ENCODE measurements at places on chromosomes 6 and 20.

DNA sequence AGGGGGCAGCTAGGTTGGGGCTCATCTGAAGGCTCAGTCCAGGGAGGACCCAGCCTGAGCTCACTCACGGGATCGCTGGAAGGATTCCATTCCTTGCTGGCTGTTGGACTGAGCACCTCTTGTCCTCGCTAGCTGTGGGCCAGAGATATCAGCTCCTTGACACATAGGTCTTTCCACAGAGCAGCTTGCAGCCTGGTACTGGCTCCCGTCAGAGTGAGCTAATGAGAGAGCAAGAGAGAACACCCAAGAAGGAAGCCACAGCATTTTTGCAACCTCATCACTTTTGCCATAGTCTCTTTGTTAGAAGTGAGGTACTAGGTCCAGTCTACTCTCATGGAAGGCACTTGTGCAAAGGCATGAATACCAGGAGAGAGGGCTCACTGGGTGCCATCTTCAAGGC is 179.9 kb downstream of the CDC5L start:
- no peak for DNase-seq

DNA sequence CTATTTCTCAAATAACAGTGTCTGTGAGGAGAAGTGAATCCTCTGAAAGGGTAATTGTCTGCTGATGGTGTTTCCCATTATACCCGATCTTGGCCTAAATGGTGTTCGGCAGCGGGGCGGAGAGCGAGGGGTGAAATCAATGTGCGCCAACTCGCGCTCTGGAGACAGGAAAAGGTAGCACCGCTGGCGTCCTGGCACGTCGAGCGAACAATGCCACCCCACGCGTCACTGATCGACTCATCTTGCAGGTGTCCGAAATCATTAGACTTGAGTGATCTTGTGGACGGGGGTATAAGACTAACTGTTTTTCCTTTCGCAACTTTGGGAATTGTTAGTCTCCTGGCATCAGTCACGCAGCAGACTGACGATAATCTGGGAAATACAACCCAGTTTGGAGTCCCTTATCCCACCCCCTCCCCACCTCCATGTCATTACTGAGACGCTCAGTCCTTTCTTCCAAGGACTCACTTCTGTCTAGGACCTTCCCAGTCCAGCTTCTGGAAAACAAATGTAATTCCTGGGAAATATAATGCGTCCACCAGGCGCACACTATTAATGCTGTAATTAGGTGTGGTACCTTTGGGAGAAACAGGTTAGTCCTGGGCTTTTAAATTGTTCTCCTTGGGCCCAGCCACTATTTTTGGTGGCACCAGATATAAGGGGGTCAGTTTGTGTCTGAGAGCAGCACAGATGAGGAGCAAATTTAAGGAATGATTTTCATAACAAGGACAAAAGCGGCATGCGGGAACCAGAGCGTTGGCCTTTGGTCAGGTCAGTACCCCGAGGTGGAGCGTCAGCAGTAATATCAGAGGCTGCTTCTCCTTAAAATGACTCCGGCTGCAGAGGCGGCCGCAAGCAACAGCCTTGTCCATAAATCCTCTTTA is 2.3 kb downstream of the LINC00237 start:
- DNase-seq = no peak

- DNase-seq = no peak
Measured at GRCh38 chr6:70051197-70052124, 185.1 kb downstream of the COL19A1 start.

- DNase-seq = no peak
Measured at GRCh38 chr6:80480421-80481157, 374.1 kb downstream of the BCKDHB start.

DNA sequence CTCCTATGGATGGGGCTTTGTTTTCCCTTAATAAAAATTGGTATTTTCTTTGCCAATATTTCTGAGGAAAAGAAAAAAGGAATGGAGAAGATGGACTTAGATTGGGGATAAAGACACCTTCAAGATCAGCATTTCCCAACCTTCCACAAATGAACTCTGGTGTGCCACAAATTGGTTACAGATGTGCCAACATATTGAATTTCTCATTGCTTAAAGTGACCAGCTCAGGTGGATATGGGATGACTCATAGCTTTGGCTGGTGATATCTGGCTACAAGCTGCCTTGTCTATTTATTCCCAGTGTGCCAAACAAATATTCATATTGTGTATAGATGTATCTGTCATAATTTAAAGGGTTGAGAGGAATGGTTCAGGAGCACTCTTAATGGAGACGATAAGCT is 32.5 kb downstream of the THEMIS start:
- DNase-seq = no peak
